Thoracic aorta (tissue), 2 donors: ENCODE measurements at places on chromosomes 4 and X. TPM values are rescaled to one million over a fixed set of nuclear protein-coding genes. Genes with fewer than 3 reads are reported as not detected.

DNA sequence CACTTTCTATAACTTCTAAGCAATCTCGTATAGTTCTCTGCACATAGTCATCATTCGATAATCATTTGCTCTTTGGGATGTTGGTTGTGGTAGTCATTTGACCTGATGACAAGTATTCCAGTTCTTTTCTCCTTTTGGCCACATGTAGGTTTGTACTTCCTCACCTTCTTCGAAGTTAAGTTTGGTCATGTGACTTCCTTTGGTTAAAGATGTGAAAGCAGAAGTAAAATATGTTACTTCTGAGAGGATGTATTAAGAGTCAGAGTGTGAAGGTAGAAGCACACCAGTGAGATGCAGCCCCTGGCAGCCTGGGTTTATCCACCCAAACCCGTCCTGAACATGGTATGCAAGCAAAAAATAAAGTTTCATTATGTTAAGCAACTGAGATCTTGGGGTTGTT lies 48.9 kb upstream of the ZNF518B start:
- no peaks in the 10 kb centered on the region for H3K36me3 ChIP-seq
- no peaks in the 10 kb centered on the region for H3K4me1 ChIP-seq
- H3K27ac ChIP-seq: no peak overlapping the region
- no peaks in the 10 kb centered on the region for H3K27me3 ChIP-seq
- no peak for DNase-seq

DNA sequence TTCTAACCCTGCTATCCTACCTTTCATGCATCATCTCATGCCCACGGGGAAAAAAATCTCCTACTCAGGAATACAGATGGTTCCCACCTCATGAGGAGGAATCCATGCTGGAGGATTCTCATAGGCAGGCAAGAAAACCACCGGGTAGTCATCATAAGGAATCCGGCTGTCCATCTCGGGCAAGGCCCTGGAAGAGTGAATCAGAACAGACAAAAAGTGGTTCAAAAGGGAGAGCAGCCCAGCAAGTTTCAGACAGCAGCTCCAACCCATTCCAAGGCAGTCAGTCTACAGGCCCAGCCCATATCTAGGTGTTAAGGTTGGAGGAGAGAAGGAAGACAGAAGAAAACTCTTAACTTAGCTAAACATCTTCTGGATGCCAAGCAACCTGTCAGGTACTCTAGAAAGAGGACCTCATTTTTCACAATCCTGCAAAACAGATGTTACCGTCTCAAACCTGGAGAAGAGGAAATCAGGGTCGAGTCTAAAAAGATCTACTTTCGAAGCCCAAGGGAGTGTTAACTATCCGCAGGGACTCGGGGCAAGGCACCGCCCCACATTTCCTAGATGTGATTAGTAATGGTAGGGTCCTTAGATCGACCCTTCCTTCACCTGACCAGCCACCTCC lies 447 bp downstream of the PDZD11 start:
- DNase-seq: no peak
- H3K27ac ChIP-seq: peak overlapping the region; percentile 80
- H3K36me3 ChIP-seq: no peaks in the 10 kb centered on the region
- H3K27me3 ChIP-seq: no peaks in the 10 kb centered on the region
- H3K4me1 ChIP-seq: no peaks in the 10 kb centered on the region
- H3K4me3 ChIP-seq: peak overlapping the region; percentile 73

- DNase-seq: no peak
- H3K4me1 ChIP-seq: no peaks in the 10 kb centered on the region
- H3K4me3 ChIP-seq: no peak overlapping the region
- H3K36me3 ChIP-seq: no peaks in the 10 kb centered on the region
Observed at GRCh38 chr4:170651786-170652185, 562.0 kb upstream of the AADAT start.

GRCh38 chr4:167419468-167420140 lies 185.3 kb upstream of the SPOCK3 start:
- H3K27ac ChIP-seq: no peak overlapping the region
- H3K4me1 ChIP-seq: no peaks in the 10 kb centered on the region
- DNase-seq: no peak
- H3K4me3 ChIP-seq: no peak overlapping the region

GRCh38 chrX:150767475-150768131 lies 74.4 kb downstream of the MTMR1 start:
- no peaks in the 10 kb centered on the region for H3K27me3 ChIP-seq
- DNase-seq: no peak
- H3K4me1 ChIP-seq: no peaks in the 10 kb centered on the region
- no peak overlapping the region for H3K4me3 ChIP-seq
- H3K36me3 ChIP-seq: peaks cover 4% of the 10 kb centered on the region

The WAS gene
- 9.1 TPM for total RNA-seq

The NWD2 gene
- not detected for total RNA-seq

GRCh38 chr4:86181585-86181984 lies 178.3 kb downstream of the MAPK10 start:
- H3K4me3 ChIP-seq: no peak overlapping the region
- H3K4me1 ChIP-seq: no peaks in the 10 kb centered on the region
- no peaks in the 10 kb centered on the region for H3K36me3 ChIP-seq
- H3K27ac ChIP-seq: no peak overlapping the region

The VEGFC gene
- total RNA-seq: 5.1 TPM

- no peaks in the 10 kb centered on the region for H3K36me3 ChIP-seq
- no peak for DNase-seq
- H3K27ac ChIP-seq: peak overlapping the region; percentile 50
Observed at GRCh38 chr4:71229477-71230270, 109.1 kb upstream of the SLC4A4 start.
